ENCODE measurements at places on chromosomes 2 and 18. TPM values are rescaled to one million over a fixed set of nuclear protein-coding genes. Genes with fewer than 3 reads are reported as not detected.

TWIST2 gene
- 2.4 TPM for polyA plus RNA-seq

GRCh38 chr2:75054296-75054695 lies 95.9 kb downstream of the POLE4 start:
- DNase-seq = no peak

DNA sequence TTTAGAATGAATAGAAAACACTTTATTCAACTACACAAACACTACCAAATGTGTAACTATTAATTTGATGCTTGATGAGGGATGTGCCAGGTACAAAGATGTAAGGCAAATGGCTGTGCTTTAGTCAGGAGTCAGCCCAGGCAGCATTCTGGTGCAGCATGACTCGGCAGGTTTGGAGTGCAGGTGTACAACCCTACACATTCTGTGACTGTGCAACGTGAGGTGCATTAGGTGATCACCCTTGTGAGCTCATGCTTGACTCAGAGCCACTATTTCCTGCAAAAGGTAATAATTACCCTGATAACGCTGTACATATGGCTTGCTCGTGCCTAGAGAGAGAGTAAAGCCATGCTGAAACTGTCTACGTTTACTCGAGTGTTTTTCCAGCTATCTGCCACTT lies 288.7 kb upstream of the DSEL start:
- DNase-seq = no peak

DNA sequence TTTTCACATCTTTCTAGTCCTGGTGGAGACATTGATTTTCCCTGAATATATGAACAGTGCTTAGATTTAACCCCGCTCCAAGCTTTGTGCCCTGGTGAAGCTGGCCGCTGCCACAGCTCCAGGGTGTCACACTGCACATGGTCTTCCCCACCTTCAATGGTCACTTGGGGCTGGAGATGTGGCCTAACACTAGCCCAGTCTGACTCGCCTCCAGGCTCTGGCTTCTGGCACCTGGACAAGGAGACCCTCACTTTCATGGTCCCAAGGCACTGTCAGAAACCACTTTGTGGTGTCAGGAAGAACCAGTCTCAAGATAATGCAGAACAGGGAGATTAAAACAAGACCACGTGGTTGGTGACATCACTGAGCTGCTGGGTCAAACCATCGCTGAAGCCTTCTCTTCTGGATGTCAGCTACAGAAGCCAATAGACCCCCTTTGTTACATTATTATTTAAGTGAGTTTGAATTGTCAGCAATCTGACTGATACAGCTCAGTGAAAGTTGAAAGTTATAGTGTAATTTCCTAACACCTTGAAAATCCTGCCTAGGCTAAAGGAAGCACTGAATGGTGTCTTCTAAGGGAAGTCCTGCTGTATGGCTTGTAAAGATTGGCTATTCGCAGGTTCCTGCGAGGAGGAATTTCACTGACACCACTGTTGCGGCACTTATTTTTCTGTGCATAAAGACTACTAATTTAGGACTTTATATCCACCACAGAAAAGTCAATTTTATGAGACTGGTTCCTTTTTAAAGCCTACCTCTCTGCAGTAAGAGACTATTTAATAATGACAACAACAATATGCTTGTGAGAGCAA lies 55.0 kb upstream of the CTDP1 start:
- no peak for DNase-seq

CFC1 gene
- polyA plus RNA-seq = not detected

GRCh38 chr2:46720592-46721185 lies 194.9 kb downstream of the MCFD2 start:
- DNase-seq = no peak

DNA sequence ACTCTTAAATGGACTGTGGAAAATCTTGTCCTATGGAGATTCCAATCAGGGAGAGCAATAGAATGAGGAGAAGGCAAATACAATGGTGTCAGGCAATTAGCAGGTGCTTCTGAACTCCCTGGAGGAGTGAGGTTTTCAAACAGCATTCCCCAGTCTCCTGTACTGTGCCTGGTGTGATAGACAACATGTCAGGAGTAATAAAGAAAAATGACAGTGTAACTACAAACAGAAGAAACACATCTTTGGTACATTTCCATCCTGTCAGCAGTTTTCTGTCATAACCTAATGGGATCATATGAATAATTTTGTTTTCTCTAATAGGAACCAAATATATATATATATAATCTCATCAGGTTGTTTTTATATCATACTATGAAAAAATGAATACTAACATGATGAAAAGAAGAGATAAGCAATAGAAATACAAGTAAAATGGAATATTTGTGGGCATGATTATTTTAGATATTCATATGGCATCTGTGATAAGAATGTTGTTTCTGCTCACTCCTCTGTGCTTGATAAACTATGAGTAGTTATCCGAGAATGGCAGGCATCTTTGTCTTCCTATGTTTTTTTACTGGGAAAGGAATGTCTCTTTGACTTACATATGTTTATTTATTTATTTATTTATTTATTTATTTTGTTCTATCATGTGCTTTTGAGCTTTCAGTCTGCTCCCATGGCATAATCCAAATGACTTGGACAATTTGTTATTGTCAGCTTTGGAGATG lies 441.7 kb downstream of the TXNL1 start:
- no peak for DNase-seq

DNA sequence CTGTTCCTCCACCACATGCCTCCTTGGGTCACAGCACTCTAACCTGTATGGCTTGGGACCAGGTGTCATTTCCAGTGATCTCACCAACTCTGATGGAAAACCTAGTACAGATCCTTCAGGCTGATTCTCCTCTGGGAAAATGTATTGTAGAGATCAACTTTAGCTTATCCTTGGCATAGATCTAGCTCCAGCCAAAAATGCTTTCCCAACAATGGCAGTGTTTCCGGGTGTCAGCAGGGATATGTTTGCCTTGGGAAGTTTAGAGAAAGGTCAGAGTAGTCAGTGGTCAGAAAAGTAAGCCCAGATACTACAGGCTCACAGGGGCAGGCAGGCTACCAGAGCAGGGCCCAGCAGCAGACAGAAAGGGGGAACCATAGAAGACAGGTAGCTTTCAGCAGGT lies 73.6 kb downstream of the CD8B2 start:
- DNase-seq = no peak

DNA sequence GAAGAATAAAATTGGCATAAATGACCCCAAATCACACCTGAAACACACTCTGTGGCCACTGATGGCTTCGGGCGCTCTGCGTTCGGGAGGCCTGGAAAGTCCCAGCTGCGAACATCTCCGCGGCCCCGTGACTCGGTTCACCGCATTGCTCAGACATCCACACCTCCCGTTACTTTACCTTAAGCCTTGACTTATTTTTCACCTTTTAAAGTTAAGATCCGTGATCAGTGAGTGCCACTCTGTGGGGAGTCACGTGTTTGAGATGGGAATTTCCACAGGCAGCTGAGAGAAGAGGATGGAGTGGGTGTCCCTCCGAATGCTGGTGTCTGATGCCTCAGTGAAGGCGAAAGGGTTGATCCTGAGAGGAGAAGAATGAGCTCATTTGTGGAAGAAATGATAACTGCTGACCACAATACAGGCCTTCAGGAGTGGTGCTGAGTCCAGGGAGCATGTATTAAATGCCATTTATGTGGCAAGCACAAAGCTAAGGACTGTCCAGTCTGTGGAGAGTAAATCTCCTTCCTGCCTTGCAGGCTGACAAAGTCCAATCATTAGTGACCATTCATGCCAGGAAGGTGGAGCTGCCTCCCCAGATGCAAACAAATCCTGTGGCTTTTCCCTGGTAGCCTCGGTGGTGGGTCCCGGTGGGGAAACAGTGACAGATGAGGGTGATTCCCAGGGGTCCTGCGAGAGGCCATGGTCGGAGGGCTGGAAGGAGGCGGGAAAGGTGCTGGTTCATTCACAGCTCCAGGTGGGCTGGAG lies 168.8 kb downstream of the RTP5 start:
- no peak for DNase-seq

All from left kidney (tissue), 8 donors.